ENCODE measurements at places on chromosomes 6 and 20.

- no peak for DNase-seq
Measured at GRCh38 chr6:123768921-123769320, 34.7 kb upstream of the NKAIN2 start.

- no peak for DNase-seq
Measured at GRCh38 chr6:156883497-156884252, 106.5 kb downstream of the ARID1B start.

- DNase-seq: peak; percentile 98
Measured at GRCh38 chr20:31712564-31713311, 9.9 kb downstream of the BCL2L1 start.

GRCh38 chr6:5644523-5645185, 362.1 kb downstream of the NRN1 start:
- DNase-seq: no peak

DNA sequence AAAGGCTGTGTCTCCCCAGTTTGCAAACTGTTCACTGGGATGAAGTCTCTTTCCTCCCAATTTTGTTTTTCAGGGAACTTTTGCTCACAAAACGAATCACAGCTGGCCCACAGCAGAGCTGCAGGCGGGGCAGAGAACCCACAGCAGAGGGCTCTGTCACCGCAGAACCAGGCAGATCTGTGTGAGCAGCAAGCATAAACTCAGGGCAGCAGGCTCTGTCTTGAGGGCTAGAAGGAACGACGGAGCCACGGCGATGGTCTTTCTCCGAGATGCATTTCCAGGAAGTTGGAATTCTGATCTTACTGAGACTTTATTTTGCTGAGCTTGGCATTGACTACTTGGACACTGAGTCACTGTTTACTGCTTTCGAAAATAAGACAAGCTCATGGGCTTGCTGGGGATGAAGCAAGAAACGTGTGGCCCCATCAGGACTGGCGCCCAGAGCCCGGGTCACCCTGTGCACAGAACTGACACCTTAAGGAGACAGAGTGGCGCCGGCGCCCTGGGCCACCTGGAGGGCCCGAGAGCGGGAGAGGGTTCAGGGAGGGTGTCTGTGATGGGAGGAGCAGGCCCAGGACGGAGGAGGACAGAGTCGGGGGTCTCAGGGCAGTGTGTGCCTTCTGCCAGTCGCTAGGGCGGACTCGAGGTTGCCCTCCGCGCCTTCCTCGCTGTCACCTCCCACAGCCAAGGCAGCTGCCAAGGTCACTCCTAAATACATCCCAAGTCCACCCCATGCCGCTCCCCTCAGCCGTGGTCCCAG, 106.3 kb upstream of the NXT1 start:
- peak; percentile 51 for DNase-seq

GRCh38 chr6:12480379-12480778, 190.2 kb downstream of the EDN1 start:
- DNase-seq: no peak

DNA sequence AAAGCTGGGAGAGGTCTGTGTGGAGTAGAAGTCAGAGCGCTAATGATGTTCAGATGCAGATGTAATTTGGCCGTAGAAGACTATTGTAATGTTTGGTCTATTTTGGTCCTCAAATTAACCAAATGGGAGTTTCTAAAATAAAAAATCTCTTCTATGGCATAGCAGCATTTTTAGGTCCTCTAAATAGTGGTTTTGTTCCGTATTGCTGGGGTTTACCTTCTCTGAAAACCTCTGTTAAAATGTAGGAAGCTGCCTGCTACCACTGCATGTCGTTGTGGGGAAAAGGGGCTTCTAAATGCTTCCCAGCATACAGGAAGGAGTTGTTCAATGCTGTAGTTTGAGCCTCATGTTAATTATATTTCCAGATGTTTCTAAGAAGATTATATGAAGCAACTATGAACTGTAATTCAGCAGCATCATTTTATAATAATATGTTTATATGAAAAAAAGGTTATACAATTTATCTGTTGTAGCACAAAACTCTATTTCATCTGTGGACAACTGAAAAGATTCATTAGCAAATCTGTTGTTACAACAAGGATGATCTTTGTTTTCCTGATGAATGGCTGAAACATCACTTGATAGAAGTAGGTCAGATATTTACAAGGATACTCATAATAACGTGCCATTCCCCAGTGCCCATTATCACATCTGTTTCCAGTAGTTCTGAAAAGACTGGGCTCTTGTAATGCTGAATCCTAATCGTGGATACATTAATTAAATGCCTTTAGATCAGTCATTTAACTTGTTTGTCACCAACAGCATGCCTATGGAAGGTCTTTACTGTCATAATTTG, 256.6 kb downstream of the TBC1D7 start:
- no peak for DNase-seq

- DNase-seq: peak; percentile 74
Measured at GRCh38 chr6:101296169-101296960, 97.1 kb upstream of the GRIK2 start.

DNA sequence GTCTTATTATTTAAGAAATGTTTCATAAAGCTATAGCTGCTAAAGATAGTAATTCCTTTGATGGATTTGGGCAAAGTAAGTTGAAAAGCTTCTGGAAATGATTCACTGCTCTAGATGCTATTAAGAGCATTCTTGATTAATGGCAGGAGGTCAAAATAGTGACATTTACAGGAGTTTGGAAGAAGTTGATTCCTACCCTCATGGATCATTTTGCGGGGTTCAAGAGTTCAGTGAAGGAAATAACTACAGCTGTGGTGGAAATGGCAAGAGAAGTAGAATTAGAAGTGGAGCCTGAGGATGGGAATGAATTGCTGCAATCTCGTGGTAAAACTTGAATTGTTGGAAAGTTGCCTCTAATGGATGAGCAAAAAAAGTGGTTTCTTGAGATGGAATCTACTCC, 316.1 kb downstream of the UTRN start:
- peak; percentile 2 for DNase-seq

DNA sequence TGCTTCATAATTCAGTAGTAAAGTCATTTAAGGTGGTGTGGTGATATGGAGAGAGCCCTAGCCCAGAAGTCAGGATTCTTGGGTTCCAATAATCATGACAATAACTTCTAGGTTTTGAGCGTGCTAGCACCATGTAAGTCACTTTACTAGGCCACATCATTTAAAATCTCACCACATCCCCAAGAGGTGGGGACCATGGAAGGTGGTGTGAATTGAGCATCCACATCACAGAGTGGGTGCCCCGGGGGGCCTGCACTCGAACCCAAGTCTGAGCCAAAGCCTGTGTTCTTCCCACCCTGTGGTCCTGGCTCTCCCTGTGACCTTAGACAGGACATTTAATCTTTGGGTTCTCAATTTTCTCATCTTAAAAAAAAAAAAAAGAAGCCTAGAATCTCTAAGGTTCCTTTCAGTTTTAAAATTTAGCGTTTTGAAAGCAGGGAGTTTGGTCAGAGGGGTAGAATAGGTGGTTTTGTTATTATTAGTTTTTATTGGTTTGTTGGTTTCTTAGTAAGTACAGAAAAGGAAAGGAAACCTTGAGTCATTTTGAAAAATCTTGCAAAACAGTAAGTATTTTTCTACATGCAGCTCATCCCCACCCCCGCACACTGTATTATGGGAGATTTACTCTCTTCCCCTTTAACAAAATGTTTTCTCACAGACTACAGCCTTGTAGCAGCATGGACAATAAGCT, 26.4 kb downstream of the ARMC2 start:
- peak; percentile 67 for DNase-seq

GRCh38 chr20:32667027-32667426, 6.7 kb downstream of the C20orf203 start:
- no peak for DNase-seq
